ENCODE measurements at places on chromosomes 2 and 18.

DNA sequence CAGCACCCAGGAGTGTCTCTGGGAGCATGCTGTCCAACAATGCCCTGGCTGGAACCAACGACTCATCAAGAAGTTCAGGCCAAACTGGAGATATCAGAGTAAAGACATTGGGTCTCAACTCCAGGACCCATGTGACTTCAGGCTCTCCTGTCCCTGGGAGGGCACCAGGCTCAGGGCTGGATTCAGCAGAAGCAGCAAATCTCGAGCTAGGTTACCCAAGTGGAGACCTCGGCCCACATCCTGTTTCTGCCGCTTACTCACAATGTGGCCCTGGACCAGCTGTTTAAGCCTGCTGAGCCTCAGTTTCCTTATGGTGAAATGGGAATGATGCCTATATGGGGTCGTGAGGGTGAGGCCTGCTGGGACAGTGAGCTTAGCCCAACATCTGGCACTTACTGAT, 9.3 kb upstream of the OTOF start:
- DNase-seq: no peak

- DNase-seq: no peak
Observed at GRCh38 chr2:156562124-156562523, 125.9 kb downstream of the GPD2 start.

DNA sequence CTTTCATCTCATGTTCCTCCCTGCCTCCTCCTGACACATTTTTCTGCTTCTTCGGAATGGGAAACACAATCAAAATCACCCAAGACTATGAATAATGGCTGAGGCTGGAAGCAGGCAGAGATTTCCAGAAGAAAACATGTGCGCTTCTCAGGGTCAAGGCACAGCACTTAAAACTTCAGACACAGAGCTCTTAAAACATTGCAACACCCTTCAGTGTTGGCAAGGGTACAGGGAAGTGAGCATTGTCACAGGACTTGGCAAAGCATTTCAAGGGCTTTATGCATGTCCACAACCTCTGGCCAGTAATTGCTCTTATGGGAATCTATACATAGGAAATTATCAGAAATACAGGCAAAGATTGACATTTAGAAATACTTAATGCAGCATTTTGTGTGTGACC, 477.6 kb upstream of the KLHL29 start:
- DNase-seq: no peak

DNA sequence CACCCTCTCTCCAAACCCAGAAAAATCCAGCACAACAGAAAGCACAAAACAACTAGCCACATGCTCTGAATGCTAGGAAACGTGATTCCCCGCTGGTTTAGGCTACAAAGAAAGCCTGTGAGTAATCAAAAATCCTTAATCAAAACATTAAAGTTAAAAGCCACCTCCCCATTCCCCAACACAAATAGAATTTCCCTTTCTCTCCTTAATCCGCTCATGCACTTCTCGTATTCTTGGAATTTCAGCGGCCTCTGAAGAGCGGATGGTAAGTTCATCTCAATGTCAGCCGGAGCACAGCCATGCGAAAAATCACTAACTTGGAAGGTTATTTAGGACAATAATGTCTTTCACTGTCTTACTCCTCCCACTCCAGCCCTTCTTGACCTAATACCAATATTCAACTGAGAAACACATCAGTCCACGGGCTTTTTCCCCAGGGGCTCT, 126.7 kb downstream of the OSBPL1A start:
- no peak for DNase-seq

- DNase-seq: no peak
Observed at GRCh38 chr2:204234879-204235278, 298.3 kb downstream of the ICOS start.

- no peak for DNase-seq
Observed at GRCh38 chr2:127847931-127848330, 10.0 kb downstream of the POLR2D start.

- no peak for DNase-seq
Observed at GRCh38 chr2:216436383-216436782, 24.1 kb downstream of the SMARCAL1 start.

GRCh38 chr2:26562811-26563645, 78.1 kb downstream of the CIB4 start:
- DNase-seq: no peak

DNA sequence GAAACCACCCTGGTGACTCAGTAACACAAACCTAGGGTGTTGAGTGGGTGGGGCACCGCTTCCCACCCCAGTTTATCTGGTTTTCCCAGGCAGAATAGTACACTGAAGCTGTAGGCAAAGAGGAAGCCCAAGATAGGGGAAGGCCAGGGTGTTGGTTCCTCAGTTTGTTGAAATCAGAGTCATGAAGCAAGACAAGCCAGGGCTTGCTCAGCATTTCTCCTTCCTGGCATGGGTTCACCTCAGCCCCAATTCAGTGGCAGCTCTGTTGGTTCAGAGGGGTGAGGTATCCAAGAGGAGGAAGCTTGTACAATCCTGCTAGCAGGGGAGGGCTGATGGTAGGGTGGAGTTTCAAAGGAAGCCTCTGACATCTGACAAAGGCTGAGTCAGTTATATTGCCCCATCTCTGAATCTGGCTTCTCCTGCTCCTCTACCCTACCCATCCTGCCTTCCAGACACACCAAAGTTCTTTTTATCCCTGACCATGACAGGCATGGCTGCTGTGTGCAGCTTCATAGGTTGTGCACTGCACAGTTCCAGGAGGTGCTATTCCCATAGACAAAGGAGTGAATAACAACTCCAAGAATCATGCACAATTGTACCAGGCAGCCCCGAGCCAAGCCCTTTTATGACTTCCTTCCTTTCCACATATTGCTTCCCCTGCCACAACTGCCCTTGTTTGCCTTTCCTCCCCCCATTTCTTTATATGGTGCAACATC, 24.9 kb upstream of the RAB10 start:
- DNase-seq: no peak

DNA sequence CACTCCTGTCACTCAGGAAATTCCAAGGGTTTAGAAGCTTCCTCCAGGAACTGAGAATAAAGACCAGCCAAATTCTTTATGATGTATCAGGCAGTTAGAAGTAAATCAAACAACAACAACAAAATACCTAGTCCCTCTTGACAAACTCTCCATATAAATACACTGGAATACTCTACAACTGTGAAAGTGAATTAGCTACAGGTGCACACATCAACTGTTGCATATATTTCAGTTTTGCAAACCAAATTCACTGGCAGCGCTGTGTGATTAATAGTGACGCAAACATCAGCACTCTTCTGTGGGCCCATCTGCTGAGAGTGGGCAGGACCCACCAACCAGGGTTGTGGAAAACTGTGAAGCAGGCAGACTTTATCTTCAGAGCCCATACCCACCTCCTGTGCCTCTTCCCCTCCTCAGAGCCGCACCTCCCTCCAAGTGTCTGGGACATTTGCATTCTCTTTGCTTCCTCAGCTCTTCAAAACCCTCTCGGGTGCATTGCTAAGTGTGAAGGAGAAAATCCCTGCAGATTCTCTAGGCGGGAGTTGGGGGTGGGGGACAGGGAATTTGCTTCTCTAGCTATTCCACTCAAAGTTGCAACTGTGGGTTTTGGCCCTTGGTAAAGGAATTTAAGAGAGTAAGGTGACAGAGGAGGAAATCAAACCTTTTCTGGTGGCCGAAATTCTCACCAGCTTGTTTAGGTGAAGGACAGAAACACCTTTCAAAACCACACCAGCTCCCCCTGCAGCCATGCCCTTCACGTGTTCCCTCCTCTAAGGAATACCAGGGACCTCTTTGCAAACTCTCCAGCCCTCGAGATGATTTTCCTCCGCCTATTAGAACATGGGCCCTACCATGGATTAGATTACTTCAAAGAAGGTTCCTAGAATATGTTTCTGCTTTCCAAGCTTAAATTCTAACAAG, 119.3 kb downstream of the MRO start:
- DNase-seq: no peak

DNA sequence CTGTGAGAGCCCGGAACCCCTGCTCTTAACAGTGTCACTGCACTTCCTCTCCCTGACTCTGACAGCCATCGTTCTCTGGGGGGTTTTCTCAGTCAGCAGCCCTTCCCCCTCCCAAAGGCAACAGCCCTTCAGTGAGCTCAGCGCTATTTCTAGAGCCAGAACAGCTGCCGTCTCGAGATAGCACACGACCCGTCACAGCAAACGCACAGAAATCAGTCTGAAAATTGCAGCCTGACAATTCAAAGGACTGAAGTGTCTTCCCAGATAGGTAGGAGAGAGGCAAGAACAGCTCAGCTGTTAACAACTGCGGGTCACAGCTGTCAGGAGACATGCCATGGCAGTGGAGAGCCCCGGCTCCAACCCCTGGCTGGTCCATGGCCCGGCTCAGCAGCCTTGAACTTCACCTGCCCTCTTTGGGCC, 45.4 kb downstream of the ST8SIA5 start:
- no peak for DNase-seq

GRCh38 chr18:51255693-51256092, 58.2 kb upstream of the MEX3C start:
- no peak for DNase-seq

DNA sequence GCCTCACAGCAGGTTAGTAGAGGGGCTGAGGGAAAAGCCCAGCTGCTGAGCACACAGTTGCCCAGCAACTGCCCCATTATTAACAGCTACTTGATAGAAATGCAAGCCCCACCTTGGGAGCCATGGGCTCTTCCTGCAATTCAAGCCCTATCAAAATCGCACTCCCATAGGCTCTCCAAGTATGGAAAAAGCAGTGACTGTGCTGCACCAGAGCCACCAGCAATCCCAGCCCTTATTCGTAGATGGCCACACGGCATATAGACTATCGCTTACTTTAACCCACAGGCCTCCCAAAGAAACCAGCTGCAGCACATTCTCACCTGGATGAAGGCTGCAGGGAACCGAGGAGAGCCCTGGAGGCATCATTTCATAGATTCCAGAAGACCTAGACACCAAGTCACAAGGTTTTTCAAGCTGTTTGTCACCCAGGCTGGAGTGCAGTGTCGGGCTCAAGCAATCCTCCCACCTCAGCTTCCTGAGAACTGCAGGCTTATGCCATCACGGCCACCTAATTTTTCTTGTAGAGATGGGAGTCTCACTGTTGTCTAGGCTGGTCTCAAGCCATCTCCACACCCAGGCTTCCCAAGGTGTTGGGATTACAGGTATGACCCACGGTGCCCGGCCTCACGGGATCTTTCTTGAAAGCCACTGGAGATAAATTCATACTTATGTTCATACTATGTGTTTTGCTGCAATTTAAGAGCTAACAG, 11.3 kb downstream of the NCL start:
- no peak for DNase-seq

GRCh38 chr2:140067661-140068060, 1287.5 kb upstream of the NXPH2 start:
- no peak for DNase-seq

DNA sequence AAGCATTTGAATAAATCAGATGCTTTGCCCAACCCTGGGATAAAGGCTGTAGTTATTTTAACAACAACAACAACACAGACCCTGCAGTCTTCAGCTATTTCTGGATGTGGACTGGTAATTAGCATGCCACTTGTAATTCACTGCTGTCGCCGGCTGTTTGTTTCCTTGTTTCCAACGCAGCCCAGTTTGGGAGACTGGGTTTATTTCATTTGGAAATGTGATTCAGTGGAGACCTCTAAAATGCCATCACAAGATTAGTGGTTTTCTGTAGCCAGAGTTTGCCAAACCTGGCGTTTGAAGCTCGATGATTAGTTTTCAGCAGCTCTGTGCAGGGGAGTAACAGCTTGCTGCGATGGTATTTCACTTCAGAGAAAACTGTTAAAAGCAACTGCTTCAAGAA, 83.5 kb downstream of the LDLRAD4 start:
- no peak for DNase-seq

DNA sequence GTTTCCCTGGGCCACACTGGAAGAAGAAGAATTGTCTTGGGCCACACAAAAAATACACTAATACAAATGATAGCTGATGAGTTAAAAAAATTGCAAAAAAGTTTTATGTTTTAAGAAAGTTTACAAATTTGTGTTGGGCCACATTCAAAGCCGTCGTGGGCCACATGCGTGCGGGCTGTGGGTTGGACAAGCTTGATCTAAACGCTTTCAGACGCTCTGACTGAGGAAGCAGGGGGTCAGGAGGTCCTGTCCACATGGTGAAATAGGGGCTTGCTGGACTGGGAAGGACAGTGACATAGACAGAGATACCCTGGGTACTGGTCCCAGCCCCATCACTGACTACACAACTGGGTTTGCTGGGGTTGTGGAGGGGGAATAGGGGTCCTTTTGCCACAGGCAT, 86.4 kb downstream of the LOXHD1 start:
- no peak for DNase-seq

DNA sequence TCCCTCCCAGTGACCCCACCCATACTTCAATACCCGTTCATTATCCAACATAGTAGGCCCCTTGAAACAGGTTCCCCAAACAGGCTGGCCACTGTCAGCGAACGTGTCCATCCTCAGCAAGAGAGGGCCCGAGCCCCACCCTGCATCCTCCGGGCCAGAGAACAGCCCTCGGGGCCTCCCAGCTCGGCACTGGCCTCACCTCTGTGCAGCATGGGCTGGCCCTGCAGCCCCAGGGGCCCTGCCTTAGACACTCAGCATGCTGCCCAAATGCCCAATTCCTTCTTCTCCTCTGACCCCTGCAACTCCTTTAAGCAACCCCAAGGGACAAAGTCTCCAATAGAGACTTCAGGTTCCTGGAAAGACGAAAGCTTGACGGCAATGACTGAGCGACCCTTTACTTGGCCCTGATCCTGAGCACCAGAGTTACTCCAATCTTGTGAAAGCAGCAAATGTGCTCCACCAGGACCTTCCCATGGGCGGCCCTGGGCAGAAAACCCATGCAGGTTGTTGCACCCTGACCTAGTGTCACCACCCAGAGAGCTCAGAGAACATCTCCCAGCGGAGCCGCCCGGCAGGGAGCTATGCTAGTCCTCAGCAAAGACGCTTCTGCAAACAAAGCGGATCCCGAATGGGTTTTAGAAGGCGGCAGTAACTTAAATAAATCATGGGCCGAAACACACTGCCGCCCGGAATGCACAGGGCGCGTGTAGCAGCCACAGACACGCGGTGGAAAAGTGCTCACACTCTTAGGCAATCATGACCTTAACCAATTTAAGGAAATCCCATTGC, 782 bp downstream of the COL6A3 start:
- DNase-seq: no peak

GRCh38 chr2:65264821-65265670, 37.4 kb downstream of the ACTR2 start:
- DNase-seq: peak; percentile 8

DNA sequence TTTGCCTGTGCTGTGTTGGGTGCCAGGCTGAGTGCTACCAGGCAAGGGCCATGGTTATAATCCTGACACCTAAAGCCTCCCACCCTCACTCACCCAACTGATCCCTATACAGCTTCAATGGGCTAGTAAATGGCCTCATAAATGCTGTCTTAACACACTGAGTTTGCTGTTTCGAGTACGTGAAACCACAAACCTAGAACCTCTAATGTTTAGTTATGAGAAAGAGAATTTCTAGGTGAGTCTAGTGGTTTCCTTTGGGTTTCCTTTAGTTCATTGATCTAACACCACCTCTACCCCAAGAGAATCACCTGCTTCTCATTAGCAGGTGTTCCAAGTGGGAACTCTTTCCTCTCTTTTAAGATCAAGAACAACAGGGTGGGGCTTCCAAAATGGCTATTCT, 172.0 kb downstream of the MC4R start:
- DNase-seq: no peak

- DNase-seq: peak; percentile 45
Observed at GRCh38 chr2:127455566-127456493, 37.6 kb downstream of the PROC start.

GRCh38 chr18:47602273-47602897, 328.1 kb downstream of the SMAD2 start:
- no peak for DNase-seq

- DNase-seq: no peak
Observed at GRCh38 chr2:126823951-126824350, 74.7 kb upstream of the TEX51 start.
